Activated CD4-positive, alpha-beta memory T cell treated with anti-CD3 and anti-CD28 coated beads, Interleukin-2, amount 10 ng/mL, durations not matched to agents 7 days and 5 days (primary cell): ENCODE measurements at places on chromosomes 7 and 10.

- DNase-seq, result no peak
Observed at GRCh38 chr7:157574914-157575586, 238.2 kb downstream of the DNAJB6 start.

GRCh38 chr7:151125846-151126481 is 39.7 kb downstream of the AGAP3 start:
- no peak for DNase-seq

GRCh38 chr7:44415510-44415909 is 74.9 kb downstream of the NUDCD3 start:
- no peak for DNase-seq

GRCh38 chr10:97575127-97575668 is 2.6 kb downstream of the ANKRD2 start:
- no peak for DNase-seq

DNA sequence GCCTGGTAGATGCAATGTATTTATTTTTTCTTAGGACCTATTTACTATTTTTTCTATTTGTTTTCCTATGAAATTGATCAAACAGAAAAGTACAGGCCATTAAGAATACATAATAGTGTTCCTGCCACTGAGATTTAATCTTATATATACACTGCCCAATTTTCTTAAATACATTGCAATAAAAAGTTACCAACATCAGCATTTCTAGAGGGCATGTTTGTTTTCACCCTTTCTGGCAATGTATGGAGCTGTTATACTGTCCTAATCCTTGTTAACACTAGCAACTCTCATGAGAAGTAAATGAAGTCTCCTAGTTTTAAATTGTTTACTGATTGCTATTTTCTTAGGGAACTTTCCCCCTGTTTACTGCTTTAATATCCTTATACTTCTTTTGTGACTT is 359.1 kb upstream of the SEMA3A start:
- DNase-seq, result no peak

GRCh38 chr7:87316097-87316700 is 29.3 kb upstream of the CROT start:
- no peak for DNase-seq

- no peak for DNase-seq
Observed at GRCh38 chr10:63348245-63348850, 117.4 kb downstream of the JMJD1C start.

GRCh38 chr7:51545131-51545530 is 228.5 kb upstream of the COBL start:
- DNase-seq, result no peak

GRCh38 chr10:7988989-7989388 is 65.5 kb upstream of the GATA3 start:
- no peak for DNase-seq

DNA sequence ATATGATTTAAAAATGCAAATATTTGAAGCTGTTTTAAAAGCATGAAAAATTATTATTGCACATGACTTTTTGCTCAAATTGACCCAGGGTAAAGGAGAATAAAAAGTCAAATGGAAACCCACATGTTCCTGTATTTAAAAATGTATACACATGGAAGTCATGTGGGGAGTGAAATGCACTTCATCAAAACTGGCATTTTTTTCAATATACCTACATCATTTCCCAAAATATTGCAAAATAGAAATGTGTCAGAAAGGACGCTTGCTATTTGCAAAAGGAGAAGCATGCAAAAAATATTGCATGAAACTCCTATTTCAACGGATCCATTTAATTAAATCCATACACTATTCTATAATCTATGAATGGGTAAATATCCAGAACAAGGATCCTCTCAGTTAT is 117.0 kb downstream of the POU6F2 start:
- no peak for DNase-seq

DNA sequence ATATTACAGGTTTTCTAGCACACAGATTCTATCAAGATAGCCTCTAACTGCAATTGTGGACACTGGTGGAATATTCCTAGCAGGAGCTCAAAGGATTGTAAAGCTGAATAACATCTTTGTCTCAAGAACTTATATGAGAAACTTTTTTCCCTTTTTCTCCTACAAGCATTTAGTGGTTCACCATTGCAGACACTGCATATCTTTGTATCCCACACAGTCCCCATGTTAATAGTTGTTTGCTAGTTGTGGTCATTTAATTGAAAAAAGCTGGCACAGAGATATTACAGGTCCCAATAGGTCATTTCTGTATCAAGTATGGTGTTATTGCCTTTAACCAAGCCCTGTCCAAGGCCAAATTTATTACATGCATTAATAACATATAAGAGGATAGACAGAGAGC is 226.2 kb upstream of the TCF7L2 start:
- DNase-seq, result no peak

- DNase-seq, result no peak
Observed at GRCh38 chr7:24255139-24255538, 28.9 kb upstream of the NPY start.

DNA sequence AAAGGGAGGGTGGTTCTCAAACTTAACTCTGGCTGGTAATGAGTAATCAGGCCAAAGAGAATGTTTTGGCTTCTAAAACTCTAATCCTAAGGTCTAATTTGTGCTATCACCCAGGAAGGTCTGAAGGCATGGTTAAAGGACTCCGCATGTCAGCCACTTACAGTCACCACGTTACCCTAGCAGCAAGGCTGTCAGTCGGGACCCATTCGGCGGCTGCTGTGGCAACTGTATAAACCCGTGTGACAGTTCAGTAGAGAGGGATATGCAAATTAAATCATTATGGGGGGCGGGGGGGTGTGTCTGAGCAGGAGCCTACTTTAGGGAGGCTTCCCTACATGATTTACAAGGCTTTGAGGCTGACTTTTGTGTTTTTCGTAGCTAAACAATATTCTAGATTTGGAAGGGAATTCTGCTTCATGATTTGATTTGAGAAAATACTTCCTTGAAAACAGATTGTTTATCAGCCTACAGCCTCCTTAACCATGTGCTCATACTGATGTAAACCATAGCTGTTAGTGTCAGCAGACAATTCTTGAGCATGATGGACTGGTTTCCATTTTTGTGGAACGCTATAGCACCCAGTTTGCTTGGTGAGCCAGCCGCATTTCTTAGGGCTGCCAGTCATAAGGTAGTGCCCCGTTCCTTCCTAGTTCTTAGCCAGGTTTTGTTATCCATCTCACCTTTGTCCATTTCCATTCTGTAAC is 284.4 kb downstream of the USP6NL start:
- DNase-seq, result no peak

- DNase-seq, result no peak
Observed at GRCh38 chr10:7397049-7398035, 13.5 kb downstream of the SFMBT2 start.

DNA sequence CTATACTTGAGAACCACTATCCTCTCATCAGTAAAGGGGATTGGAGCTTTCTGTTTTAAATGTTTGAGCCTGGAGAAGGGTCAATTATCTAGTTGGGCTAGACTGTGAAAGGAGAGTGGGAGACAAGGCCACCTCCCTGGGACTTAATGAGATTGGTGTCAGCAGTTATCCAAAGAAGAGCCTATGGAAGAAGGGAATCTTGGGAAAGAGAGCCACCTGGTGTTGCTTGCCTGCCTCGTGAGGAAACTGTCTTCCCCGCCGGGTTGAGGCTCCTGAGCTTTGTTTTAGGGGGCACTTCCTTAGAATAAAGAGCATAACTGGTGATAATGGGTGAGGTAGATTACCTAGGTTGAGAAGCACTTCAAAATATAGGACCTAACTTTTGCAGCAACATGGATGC is 32.0 kb upstream of the ABCB4 start:
- DNase-seq, result no peak

DNA sequence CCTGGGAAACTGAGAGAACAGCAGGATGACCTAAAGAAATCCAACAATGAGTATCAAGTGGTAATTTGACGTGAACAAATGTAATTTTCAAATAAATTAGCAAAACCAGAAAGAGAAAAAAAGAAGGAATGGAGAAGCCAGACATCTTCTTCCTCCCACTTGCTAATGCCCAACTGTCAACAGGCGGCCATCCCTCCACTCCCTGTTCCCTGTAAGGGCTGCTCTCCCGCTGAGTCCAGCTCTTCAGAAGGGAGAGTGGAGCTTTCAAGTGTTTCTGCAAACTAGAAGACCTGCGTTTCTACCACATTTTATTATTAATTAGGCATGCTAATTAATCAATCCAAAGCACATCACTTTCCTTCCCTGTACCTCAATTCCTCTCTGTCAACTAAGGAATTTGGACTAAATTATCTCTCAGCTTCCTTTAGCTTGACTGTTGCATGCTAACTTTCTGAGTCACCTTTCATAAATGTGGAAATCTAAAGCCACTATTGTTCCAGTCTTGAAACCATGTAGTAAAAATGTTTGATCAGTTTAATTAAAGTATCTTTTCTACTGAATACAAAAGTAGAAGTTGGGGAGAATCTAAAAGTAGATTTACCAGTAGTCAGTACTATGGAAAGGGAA is 48.4 kb upstream of the CUL1 start:
- no peak for DNase-seq
